Kidney glomerular epithelial cell (primary cell): ENCODE measurements at places on chromosomes 12 and 14.
A peak's percentile ranks its signal among the peaks of the same experiment; 100 is the strongest.

DNA sequence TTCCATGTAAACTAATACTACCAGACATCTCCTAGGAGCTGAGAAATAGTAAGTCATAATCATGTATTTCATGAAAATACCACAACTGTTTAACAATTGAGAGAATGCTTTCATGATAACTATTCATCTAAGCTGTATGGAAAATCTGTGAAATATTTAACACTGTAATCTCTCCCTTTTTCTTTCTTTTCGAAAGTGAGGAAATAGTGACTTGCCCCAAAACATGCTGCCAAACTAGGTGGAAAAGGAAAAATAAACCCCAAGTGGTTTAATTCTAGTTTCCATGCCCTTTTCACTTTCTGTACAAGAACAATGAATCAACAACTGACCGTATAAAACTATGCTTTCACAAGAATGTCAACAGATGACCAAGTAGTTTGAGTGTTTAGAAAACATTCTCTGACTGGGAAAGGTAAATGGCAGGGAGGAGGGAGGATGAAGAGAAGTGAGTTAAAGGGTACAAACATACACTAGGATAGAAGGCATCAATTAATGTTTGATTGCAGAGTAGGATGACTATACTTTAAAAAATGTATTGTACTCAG is 147.5 kb upstream of the AVPR1A start:
- peak; percentile 7 for DNase-seq

DNA sequence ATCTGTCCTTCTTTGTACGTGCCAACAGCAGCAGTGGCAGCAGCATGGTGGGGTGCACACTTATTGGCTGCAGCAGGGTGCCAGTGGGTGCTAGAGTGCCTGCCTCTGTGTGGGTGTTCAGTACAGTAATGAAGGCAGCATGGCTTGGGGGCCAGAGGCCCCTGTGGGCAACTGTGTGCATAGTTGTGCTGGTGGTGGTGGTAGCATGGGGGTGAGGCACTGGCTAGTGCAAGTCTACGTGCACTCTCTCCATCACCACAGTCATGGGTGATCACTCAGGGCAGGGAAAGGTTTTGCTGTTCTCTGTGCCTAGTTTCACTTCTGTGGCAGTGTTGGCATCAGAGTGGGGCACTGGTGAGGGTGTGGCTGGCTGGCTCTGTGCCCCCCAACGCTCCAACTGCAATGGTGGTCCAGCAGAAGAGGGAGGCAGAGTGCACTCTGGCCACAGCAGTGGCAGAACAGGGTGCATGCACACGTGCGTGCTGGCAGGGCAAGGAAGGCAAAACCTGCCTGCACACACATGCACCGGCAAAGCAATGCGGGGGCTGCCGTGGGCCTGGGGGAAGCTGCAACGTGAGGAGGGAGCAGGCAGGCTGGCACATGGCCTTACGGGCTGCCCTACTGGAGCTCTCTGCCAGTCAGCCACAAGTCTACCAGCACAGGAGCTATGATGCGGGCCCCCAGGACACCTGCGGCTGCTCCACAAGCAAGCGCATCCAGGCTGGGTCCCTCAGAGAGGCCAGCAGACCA is 60.1 kb downstream of the CRACR2A start:
- no peak for DNase-seq

GRCh38 chr12:32025906-32026305 is 66.7 kb downstream of the RESF1 start:
- no peak for DNase-seq

DNA sequence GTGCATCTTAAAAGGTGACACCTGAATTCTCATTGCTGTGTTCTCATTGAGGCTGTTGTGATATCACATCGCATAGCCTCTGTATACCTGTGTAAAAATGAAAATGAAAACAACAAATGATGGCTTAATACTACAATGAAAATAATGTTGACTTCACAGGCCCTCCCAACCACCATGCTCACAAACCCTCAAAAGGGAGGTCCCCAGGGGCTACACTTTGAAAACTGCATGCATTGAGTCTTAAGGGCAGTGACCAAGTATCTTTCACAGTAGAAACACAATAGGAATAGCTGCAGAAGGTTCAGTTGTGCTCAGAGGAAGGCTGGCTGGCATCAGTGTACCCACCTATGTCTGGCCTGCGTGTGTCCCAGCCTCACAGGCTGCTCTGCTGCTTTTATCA is 27.6 kb upstream of the KCNK13 start:
- DNase-seq, result no peak

DNA sequence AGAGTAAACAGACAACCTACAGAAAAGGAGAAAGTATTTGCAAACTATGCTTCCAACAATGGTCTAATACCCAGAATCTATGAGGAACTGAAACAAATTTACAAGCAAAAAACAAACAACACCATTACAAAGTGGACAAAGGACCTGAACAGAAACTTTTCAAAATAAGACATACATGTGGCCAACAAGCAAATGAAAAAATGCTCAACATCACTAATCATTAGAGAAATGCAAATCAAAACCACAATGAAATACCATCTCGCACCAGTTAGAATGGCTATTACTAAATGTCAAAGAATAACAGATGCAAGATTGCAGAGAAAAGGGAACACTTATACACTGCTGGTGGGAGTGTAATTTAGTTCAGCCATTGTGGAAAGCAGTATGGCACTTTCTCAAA is 125.8 kb downstream of the C12orf42 start:
- DNase-seq, result no peak

- no peak for DNase-seq
Measured at GRCh38 chr14:100522616-100523099, 64.6 kb downstream of the BEGAIN start.
